ENCODE measurements at places on chromosomes 12 and 14. TPM values are rescaled to one million over a fixed set of nuclear protein-coding genes. Genes with fewer than 3 reads are reported as not detected.

FIGNL2 gene
- polyA plus RNA-seq = 1.3 TPM

TMCC3 gene
- polyA plus RNA-seq = 23.2 TPM

CISTR gene
- polyA plus RNA-seq = not detected

SLC10A1 gene
- polyA plus RNA-seq = not detected

PRR4 gene
- 4.1 TPM for polyA plus RNA-seq

ANG gene
- polyA plus RNA-seq = 2.5 TPM

CLEC2B gene
- 1.7 TPM for polyA plus RNA-seq

ENDOU gene
- 0.35 TPM for polyA plus RNA-seq

A2M gene
- polyA plus RNA-seq = 362 TPM

COQ6 gene
- polyA plus RNA-seq = 49.3 TPM

CD69 gene
- 0.74 TPM for polyA plus RNA-seq
